ENCODE measurements at places on chromosomes 5 and 9.

DNA sequence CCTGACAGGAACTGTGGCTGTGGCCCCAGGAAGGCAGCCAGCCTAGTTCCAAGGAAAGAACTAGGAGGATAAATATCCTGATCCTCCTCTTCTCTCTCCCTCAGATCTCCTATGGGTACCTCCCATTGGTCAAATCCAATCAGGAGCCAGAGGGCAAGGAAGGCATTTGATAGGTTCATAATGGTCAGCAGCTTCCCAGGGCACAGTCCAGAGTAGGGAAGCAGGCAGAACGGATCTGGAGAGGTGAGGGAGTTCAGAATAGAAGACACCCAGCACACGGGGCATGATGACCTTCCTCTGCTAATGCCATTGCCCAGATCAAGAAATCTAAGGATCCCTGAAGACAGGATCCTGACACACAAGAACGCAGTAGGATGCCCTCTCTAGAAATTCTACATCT is 8.6 kb downstream of the ABLIM3 start:
- no peak for DNase-seq

DNA sequence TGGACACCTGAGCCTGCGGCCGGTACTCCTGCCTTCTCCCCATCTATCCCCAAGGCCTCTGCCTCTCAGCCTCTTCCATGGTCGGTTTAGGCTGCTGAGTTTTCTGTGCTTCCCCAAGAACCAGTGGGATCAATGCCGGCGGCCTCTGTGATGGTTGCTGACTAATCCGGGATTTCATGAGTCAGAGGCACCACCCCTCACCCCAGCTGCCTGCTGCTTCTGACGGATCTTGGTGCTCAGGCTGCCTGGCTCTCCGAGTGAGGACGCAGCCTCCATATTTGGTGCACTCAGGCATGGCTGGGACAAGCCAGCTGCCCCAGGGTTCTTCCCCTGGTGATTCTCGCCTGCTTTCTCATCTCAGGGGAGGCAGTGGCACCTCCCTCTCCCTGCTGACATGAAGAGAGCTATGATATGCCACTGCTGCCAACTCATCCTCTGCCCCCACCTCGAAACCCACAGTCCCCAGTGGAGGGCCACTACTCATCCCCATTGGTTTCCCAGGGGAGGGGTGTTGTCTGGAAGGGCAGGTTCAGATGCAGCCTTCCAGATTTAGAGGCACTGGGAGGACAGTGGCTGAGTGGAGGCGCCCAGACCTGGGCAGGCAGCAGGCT is 3.3 kb upstream of the MAN1B1 start:
- peak; percentile 69 for DNase-seq

DNA sequence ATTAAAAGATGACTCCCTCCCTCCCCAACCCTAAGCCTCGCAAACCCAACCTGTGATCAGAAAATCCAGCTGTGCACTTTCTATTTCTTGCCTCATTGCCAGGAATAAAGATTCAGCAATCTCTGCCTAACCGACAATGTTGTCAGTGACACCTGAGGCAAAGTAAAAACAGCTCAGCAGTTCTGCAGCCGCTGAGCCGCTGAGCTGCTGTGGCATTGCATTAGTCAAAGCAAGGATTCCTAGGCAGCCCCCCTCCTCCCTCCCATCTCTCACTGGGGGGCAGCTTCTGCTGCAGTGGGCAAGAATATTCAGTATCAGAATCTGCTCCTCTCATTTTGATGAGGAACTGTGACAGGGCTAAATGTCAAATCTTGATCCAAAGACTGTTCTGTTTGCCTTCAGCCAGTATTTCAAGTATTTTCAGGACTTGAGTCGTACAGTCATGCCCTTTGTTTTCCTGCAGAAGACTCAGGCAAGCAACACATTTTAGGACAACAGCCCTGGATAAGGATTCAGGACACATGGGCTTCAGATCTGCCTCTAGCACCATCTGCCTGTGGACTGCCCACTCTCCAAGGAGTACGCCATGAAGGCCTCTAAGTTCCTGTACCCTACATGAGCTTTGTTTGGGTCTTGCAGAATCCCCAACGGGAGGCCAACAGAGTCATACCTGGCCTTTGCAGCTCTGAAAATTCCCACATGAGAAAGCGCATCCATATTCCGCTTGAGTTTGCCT is 41.1 kb upstream of the DAP start:
- no peak for DNase-seq

DNA sequence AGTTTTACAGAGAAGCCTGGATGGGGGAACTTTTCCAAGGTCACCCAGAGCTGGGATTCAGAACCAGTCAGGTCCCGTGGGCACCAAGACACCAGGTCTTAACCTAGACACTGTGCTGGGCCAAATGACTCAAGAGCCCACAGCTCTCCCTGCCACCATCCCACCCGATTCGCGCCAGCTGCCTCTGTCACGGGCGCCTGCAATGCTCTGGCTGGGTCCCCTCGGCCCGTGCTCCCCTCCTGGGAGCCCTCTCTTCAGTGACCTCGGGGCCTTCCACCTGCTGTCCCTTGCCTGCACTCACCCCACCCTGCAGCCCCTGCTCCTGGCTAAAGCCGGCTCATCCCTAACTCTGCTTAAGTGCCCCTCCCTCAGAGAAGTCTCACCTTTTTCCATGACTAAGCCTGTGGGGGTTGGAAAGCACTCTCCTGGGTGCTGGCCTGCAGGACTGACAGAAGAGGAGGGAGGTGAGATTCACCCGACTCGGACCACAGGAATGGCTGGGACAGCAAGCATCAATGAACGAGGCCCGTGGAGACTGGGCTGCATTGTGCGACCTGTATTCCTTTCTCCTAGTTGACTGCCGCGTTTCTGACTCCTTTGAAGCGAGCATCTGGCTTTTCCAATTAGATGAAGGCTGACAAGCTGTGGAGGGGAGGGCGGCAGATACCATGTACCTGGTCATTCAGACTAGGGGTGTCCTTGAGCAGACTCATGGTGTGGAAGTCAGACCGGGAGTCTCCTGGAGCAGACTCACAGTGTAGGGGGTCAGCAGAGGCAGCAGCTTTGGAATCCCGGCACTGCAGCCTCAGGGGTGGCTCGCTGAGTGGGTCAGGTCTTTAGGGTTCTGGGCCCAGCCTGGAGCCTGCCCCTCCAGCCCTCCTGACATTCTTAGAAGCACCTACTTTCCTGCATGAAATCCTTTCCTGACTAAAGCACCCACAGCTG is 5.8 kb upstream of the IL4 start:
- DNase-seq = no peak

DNA sequence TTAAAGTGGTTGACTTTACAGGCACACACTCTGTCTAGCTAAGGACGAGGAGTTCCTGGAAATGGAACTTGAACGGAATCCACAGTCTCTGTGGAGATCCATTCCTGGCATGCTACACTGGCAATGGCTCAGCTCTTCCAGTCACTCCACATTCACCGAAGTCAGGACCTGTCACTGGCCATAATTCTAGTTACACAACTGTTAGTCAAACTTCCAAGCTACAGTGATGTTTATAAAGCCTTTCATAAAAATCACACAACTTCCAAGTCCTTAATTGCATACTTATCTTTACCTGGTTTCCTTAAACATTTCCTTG is 15.7 kb downstream of the CDC14B start:
- DNase-seq = no peak

DNA sequence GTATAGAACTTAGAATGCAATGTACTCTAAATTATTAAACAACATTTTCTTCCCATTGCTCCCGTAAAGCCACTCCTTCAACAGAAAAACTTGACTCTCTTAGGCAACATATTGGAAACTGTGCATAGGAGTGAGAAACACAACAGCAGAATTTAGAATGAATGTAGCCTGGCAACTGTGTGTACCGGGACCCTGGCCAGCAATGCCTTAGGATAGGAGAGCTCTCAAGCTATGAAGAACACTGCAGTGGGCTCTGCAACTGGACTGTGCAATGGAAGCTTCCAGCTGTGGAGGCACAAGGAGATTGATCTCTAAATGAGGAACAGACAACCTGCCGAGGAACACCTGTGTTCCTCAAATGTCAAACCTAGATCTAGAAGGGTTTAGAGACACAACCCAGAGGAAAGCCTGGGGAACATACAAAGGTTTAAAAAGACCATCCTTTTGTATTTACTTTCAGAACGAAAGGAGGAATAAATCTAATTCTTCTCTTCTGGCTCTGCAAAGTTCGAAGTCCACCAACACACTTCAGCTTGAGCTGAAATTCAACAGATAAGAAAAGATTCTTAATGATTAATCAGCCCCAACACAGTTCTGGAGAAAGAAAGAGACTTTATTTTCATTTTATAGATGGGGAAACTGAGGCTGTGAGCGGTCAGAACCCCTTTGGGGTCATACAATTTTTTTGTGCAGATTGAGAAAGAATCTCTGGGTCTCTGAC is 51.5 kb upstream of the ARL15 start:
- DNase-seq = no peak

GRCh38 chr5:79938468-79938867 is 52.6 kb downstream of the MTX3 start:
- no peak for DNase-seq

GRCh38 chr9:130054325-130054786 is 650 bp downstream of the GPR107 start:
- DNase-seq = no peak

GRCh38 chr5:14406554-14406849 is 175.1 kb upstream of the OTULINL start:
- no peak for DNase-seq

- DNase-seq = no peak
Measured at GRCh38 chr5:91245871-91246270, 137.2 kb downstream of the ARRDC3 start.

DNA sequence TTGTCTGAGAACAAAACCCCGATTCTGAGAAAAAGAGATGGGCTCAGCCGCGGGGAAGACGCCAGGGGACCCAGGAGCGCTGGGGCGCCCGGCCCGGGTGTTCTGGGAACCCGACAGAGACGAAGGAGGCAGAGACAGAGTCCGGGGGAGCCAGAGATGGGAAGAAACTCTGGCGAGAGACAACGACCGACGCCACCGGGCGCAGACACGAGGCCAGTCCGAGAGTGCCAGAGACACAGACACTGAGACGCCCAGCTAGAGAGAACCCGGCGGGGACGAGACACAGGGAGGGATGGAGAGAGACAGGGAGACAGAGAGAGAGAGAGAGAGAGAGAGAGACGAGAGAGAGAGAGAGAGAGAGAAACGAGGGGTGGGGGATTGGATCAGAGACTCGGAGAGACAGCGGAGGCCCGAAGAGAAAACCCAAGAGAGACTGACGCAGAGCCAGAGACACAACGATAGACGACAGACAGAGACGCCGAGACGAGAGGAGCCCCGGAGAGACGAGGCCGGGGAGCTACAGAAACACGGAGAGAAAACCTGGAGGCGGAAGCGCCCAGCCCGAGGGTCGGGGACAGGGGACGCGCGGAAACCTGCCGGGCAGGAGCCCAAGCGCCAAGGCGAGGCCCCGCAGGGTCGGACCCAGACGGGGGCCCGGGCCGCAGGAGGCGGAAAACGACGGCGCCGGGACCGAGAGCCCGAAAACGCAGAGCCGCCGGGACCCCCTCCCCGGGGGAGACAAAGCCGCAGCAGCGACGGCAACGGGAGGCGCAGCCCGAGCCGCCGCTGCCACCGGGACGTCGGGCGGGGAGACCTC is 3.3 kb downstream of the NR5A1 start:
- no peak for DNase-seq

DNA sequence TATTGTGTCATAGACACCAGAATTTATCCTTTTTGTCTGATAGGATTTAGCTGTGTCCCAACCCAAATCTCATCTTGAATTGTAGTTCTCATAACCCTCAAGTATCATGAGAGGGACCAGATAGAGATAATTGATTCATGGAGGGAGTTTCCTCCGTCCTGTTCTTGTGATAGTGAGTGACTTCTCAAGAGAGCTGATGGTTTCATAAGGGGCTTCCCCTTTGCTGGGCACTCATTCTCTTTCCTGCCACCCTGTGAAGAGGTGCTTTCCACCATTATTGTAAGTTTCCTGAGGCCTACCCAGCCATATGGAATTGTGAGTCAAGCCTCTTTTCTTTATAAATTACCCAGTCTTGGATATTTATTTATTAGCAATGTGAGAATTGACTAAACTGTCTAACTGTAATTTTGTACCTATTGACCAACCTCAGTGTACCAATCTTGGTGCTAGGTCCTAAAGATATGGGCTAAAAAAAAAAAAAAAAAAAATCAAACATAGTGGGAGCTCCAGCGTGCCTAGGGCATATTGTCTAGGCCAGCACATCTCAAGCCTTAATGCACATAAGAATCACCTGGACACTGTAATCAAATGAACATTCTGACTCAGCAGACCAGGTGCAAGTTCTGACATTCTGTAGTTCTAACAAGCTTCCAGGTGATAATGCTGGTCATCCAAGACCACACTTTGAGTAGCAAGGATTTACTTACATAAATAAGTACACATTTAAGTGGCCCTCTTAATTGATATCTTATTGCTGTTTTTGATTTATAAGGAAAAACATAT is 30.5 kb downstream of the ST8SIA4 start:
- no peak for DNase-seq

DNA sequence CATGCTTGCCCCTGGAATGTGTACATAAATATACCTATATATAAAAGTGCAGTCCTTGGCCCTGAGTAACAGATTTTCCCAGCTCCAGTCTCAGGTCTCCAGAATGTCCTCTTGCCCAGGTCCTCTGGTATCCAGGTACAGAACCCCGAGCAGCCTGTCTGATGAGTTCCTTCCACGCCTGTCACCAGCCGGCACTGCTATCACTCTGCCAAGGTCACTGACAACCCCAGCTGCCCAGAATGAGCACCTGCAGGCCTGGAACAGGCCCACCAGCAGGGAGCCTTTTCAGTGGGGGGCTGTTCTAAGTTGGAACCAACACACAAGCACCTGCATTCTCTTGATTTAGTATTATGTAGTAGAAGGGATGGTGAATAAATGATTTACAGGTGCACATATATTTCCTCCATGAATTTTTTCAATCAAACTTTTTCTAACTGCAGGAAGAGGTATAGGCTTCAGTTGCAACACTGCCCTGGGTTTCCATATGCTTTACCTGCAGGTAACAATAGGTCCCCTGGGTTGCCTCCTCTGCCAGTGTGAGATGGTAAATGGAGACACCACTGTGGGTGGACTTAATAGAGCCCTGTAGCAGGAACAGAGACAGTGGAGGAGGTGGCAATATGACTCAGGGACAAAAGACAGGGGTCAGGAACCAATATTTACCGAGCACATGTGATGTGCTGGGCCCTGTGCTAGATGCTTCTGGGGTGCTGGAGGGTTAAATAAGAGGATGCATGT is 291.9 kb downstream of the SPOCK1 start:
- DNase-seq = no peak

GRCh38 chr9:120914953-120915352 is 11.6 kb downstream of the TRAF1 start:
- DNase-seq = no peak

- no peak for DNase-seq
Measured at GRCh38 chr5:34533582-34534522, 122.3 kb upstream of the RAI14 start.

DNA sequence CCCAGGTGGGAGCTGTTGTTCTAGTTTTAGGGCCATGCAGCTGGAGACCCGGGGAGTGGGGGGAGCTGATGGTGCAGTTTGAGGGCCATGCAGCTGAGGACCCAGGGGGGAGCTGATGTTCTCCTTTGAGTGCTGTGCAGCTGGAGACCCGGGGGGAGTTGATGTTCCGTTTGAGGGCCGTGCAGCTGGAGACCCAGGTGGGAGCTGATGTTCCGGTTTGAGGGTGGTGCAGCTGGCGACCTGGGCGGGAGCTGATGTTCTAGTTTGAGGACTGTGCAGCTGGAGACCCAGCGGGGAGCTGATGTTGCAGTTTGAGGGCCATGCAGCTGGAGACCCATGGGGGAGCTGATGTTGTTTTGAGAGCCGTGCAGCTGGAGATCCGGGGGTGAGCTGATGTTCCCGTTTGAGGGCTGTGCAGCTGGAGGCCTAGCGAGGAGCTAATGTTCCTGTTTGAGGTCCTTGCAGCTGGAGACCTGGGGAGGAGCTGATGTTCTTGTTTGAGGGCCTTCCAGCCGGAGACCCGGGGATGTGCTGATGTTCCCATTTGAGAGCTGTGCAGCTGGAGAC is 14.6 kb downstream of the PDCD6 start:
- DNase-seq = no peak

Data from D721Med (cell line).